ENCODE measurements at places on chromosomes 7 and 10.

DNA sequence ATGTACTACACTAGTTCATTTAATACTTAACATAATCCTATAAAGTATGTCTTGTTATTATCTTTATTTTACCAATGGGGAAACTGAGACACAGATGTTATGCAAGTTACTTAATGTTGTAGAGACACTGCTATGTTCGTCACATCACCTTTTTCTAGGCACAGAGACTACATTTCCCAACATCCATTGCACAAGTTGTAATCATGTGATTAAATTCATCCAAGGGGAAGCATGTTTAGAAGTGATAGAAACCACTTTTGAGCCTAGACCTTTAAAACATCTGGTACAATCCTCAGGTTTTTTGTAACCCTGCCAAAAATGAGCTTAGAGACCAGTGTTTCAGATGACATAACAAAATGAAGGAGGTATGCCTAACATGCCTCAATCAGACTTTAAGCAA, 386.8 kb upstream of the HPS1 start:
- no peak for DNase-seq

DNA sequence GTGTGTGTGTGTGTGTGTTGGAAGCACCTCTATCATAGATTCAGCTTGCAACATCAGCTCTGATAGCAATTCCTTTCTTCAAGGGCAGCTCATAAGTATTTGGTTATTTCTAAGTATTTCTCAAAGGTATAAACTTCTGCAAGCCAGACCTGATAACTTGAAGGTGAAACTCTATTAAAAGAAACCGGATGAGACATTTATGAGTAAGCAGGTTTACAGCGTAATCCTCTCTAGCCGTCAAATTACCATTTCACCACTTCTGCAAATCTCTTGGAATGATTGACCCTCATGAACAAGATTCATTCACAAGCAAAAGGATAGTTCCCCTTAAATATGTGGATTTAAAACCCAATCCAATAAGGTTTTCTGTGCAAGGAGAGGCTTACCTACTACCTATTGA, 23.1 kb downstream of the PDE1C start:
- DNase-seq: no peak

GRCh38 chr7:157484411-157485081, 147.7 kb downstream of the DNAJB6 start:
- no peak for DNase-seq

- peak; percentile 57 for DNase-seq
Observed at GRCh38 chr7:28130277-28130676, 50.3 kb downstream of the JAZF1 start.

DNA sequence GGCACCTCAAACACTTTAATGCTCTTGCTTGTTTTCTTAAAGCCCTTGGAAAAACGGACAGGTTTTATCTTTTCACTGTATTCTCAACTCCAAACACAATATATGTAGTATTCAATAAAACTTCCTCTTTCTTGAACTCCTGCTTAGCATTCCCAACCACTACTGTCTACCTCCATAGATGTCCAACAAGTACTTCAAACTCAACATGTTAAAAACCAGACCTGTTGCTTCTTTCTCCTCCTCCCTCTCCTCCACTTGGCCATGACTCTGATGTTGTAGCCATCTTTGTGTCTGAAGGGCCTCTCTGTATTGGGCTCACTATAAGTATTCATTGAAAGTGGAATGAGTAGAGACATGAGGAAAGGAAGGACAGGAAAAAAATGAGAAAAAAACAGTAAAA, 16.2 kb upstream of the COL17A1 start:
- no peak for DNase-seq

DNA sequence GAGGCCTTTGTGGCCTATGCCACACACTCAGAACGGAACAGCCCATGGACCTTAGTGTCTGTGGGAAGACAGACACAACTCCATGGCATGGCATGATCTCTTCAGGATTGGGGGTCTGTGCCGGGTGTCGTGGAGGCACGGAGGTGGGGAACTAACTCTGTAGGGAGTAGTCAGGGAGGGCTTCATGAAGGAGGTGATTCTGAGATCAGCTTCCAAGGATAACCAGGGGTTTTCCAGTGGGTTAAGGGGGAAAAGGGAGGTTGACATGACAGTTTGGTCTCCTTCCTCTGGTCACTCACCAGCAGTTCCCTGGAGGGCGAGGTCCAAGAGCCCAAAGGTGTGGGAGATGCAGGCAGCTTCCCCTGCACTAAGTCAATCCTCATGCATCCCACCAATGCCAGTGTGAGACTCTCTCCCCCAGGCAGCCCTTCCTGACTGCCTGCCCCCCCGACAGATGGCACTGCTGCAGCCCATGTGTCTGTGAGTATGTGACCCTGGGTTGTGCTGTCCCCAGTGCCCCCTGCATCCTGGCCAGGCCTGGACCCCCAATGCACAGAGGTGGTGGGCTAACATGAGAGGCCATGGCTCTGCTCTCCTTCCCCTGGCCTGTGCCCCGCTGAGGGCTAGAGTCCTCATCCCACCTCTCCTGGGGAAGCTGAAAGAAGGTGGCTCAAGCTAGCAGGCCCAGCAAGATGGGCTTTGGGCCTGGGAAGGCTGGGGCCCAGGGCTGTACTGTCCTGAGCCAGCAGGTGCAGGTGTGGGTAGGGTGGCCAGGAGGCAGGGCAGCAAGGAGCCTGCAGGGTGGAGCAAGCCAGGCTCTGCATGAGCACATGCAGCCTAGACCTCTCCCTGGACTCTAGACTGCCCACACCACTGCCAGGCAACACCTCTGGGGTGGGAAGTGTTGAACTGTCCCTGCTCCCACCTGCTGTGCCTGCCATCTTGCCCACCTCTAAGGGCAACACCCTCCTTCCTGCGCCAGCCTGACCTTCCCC, 39.7 kb downstream of the RASGEF1A start:
- no peak for DNase-seq

- DNase-seq: no peak
Observed at GRCh38 chr7:150412518-150413488, 33.7 kb downstream of the ZNF775 start.

- no peak for DNase-seq
Observed at GRCh38 chr7:117468174-117468573, 11.7 kb upstream of the CFTR start.

DNA sequence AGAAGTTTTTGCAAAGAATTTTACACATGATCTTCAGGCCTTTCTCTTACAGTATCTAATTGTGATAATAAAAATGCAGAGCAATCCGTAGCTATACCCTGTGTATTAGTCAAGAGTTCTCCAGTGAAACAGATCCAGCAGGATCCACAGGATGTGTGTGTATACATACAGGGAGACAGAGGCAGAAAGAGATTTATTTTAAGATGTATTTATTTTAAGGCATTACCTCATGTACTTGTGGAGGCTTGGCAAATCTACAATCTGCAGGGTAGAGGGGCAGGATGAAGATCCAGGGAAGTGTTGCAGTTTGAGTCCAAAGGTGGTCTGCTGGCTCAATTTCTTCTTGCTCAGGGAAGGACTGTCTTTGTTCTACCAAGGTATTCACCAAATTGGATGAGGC, 41.7 kb downstream of the ARHGAP12 start:
- no peak for DNase-seq

- DNase-seq: no peak
Observed at GRCh38 chr10:59381687-59382086, 19.3 kb upstream of the FAM13C start.

DNA sequence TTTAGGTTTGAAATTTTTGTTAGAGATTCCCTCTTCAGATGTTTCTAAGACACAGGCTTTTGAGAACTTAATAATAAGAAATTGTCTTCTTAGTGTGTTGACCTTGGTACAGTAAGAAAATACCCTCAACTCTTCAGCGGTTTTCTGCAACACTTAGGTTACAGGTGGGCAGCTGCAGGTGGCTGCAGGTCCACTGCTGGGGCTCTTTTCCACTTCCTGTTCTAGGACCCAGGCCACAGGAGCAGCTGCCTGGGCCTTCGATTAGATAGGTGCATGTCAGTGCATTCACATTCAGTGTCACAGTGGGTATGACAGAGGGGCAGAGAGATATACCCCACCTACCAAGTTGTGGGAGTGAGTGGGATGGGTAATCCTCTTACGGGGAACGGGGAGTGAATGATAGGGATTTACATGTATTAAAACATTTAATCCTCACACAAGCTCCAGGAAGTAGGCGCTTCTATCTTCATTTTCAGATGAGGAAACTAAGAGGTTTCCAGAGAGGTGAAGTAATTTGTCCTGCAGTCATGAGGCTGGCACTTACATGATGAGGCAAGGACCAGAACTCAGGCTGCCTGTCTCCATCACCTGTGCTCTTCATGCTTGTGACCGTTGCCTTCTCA, 20.2 kb upstream of the SUV39H2 start:
- DNase-seq: no peak

- DNase-seq: no peak
Observed at GRCh38 chr7:1537535-1538412, 7.3 kb downstream of the MAFK start.

DNA sequence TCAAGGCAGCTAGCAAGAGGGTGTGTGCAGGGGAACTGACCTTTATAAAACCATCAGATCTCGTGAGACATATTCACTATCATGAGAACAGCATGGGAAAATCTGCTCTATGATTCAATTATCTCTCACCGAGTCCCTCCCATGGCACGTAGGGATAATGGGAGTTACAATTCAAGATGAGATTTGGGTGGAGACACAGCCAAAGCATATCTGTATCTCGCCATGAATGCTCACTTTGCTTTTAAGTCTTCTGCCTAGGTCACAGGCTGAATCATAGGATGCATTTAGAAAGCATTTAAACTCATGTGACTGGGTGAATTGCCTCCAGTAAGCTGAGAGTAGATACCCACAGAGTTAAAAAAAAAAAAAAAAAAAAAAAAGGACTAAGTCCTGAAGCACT, 220.0 kb downstream of the AGMO start:
- no peak for DNase-seq

GRCh38 chr10:121823993-121824463, 103.8 kb downstream of the ATE1 start:
- peak; percentile 74 for DNase-seq

DNA sequence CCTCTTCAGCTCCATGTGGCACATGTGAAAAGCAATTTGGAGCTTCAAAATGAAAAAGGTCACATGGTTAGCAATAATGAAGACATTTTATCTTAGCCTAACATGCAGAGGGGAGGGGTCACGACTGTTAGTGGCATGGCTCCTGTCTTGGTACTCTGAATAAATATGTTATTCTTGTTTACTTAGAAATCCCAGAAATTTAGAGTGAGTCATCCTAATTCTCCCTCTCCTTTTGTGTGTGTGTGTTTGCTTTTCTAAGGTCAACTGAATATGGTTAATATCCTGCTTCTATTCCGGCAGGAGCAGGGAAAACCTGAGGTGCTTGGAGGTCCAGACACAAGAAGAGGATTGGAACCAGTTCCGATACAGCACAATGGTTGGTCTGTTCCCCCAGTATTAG, 17.6 kb downstream of the BCCIP start:
- DNase-seq: no peak

DNA sequence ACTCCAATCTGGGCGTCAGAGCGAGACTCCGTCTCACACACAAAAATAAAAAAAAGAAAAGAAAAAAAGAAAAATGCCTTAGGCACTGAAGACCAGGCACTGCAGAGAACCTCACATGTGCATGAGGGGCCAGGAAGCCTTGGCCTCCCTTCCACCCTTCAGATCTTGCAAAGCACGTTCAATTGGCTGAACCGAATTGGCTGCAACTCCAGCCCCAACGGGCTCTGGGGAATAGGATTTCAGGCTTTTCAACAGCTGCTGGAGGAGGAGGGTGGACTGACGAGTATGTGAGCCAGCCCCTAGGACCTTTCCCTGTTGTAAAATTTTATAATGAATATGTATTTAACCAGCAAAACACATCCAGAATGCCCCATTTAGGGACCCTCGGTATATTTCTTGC, 16.7 kb downstream of the TMEM120A start:
- DNase-seq: no peak

DNA sequence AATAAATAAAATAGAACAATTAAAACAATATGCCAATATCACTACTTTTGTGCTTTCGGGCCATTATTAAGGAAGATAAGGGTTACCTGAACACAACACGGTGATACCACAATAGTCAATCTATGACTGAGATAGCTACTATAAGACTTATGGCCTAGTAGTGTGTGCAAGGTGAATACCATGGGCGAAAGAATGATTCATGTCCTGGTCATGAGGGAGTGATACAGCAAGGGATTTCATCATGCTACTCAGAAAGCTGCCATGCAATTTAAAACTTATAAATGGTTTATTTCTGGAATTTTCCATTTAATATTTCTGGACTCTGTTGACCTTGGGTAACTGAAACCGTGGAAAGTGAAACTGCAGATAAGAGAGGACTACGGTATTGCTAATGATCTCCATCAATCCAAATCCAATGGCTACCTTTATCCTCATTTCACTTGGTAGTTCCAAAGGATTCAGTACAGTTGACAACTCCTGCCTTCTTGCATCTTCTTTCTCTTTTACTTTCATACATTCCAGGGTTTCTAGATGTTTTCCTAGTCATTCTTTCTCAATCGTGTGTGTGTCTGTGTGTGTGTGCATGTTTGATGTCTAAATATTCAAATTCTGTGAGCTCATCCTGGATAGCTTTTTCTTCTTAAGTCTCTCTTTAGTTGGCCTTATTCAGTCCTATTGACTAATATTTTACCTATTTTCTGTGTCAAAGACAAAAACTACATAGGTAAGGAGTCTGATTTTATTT, 100.5 kb upstream of the MAGI2 start:
- no peak for DNase-seq

DNA sequence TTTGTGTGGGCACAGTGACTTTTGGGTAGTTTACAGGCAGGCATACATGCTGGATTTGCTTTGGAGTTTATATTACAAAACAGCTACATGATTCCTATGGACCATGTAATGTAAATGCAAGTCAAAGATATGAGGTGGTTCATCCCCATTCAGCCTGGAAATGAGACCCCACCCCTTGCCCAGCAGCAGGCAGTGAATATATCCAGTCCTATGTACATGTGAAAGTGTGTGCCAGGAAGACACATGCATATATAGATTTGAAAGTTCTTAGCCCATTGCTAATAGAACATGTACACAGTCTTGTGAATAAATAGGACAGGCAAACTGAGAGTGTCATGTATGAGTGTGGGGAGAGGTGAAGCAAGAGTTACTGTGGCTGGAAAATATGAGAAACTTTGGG, 65.3 kb downstream of the FZD1 start:
- no peak for DNase-seq

GRCh38 chr7:49780953-49781352, 7.5 kb downstream of the VWC2 start:
- no peak for DNase-seq

DNA sequence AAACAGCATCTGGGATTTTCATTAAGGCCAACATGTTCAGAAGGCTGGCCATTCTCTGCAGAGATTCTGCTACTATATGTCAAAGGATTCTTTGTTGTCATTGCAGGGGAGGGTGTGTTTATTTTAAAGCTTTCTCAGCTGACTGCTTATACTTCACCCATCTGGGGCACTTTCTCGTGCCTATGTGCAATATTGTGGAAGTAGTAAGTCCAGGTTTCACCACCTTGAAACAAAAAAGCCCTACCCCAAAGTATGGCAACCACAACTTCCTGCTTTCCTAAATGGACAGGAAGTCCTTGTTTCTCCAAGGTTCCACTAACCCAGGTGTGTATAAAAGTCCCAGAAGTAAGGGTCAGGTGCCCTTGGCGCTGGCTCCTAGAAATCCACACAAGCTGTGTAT, 58.7 kb upstream of the COL1A2 start:
- DNase-seq: no peak

GRCh38 chr10:2856598-2856997, 210.8 kb upstream of the PFKP start:
- DNase-seq: no peak

GRCh38 chr7:79880312-79880711, 254.3 kb upstream of the GNAI1 start:
- DNase-seq: no peak

GRCh38 chr10:124324856-124325632, 93.7 kb downstream of the OAT start:
- DNase-seq: no peak

Data from NB4 (cell line).